ENCODE measurements at places on chromosomes 5 and 9. TPM values are rescaled to one million over a fixed set of nuclear protein-coding genes. Genes with fewer than 3 reads are reported as not detected.

Gene FBP2
- not detected for total RNA-seq

Gene TMEM171
- not detected for total RNA-seq

Gene KIAA0825
- total RNA-seq: 3.8 TPM

Gene ZNF782
- total RNA-seq: 4.0 TPM

Gene TRMT10B
- 6.8 TPM for total RNA-seq

Gene PCDHGB7
- total RNA-seq: 8.1 TPM

Gene CARD6
- total RNA-seq: 19.5 TPM

Gene PCDHB13
- 2.8 TPM for total RNA-seq

Gene NXNL2
- not detected for total RNA-seq

Gene LCN1
- 2.3 TPM for total RNA-seq

Gene ORM2
- total RNA-seq: not detected

Gene SLC25A48
- not detected for total RNA-seq

Gene KCNIP1
- not detected for total RNA-seq

Gene OMD
- 2.6 TPM for total RNA-seq

Gene ALDH1A1
- 136 TPM for total RNA-seq

Gene GPX8
- 20.5 TPM for total RNA-seq

Gene SNCAIP
- total RNA-seq: 3.6 TPM

Gene TXNDC8
- not detected for total RNA-seq

Gene IFNA13
- not detected for total RNA-seq

Gene HSD17B3
- 1.1 TPM for total RNA-seq

Gene PCDH1
- 43.8 TPM for total RNA-seq

Gene FCN2
- total RNA-seq: 1.2 TPM

Gene ARL15
- total RNA-seq: 24.3 TPM

Gene TSTD2
- total RNA-seq: 19.8 TPM

Gene CSF2
- not detected for total RNA-seq

Gene F2RL1
- total RNA-seq: 1.9 TPM

Gene PKN3
- 14.7 TPM for total RNA-seq

Gene PLAC8L1
- 1.5 TPM for total RNA-seq
